ENCODE measurements at places on chromosomes 4 and X.

- DNase-seq = no peak
These were observed 64.4 kb upstream of the STK26 start for GRCh38 chrX:131958724-131959123.

DNA sequence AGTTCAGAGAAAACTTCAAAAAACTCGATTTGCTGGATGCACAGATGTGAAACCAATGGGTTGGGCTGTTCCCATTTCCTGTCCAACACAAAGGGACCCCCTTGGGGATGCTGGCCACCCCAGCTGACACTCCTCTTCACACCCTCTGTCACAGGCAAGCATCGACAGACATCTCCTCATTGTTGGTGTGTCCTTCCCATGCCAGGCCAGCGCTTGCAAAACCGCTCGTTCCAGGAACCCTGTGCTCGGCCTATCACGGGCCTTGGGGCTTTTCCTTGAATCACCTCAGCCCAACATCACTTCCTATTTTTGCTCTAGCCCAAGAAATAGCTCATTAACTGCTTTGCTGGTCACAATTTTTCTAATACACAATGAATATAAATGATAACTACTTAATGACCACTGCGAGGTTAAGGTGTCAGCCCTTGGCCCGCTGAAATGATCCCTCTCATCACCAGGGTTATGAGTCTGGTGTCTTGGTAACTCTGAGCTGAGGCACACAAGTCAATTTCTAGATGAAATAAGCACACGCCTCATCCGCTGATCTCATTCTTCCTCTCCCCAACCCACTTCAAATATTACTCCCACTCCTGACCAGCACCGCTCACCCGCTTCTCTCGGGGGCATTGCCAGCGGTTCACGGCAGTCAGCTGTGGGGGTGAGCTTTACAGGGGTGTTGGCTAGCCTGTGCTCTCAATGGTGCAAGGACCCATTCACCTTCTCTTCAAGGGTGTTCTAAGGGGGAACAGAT, 32.3 kb downstream of the BCOR start:
- no peak for DNase-seq

DNA sequence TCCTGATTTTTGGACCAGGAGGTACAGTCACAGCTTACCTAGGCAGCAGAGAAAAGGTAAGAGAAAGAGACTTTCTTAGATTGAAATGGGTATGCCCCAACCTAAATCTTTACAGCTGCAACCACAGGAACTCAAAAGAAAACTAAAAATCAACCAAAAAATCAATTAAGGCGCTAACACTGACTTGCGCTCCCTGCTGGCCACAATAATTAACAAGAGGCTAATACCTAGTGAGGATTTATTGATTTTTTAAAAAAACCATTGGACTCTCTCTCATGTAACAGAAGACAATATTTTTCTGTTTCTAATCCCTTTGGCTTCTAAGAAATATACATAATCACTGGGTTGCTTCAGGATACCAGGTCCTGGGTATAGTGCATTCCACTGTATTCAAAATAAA, 153.9 kb upstream of the TENM3 start:
- DNase-seq = no peak

- DNase-seq = peak; percentile 11
These were observed 5.2 kb upstream of the TCEANC start for GRCh38 chrX:13647709-13648212.

DNA sequence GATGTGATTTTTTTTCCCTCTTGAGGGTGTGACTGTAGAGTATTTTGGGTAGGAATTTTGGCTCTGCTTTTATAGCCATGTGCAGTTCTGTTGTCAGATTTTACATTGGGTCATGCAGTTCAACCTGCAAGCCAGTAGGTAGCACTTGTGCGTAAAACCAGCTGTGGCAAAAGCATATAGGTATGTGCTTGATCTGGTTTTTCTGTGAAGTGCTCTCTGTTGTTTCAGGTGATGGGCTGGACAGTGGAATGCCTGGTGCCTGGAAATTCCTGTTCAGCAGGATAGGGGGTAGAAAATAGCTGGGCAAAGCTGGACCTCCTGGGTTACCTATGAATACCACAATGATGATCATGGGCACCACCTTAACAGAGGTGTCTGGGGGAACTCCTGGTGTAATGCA, 584.2 kb upstream of the PCDH10 start:
- no peak for DNase-seq

DNA sequence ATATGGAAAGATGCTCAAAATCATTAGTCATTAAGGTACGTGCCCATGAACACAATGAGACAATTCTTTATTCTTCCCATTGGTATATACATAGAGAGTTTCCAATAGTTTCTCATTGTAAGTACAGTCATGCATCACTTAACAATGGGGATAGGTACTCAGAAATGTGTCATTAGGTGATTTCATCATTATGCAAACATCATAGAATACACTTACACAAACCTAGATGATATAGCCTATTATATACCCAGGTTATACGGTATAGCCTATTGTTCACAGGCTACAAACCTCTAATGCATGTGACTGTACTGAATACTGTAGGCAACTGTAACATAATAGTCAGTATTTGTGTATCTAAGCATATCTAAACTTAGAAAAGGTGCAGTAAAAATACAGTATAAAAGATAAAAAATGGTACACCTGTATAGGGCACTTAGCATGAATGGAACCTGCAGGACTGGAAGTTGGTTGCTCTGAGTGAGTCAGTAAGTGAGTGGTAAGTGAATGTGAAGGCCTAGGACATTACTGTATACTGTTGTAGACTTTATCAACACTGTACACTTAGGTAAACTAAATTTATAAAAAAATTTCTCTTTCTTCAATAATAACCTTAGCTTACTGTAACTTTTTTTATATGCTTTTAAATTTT, 49.6 kb downstream of the KLHL13 start:
- DNase-seq = no peak

GRCh38 chr4:142473218-142473959, 372.7 kb downstream of the INPP4B start:
- DNase-seq = no peak

Data from stimulated activated CD8-positive, alpha-beta memory T cell treated with anti-CD3 and anti-CD28 coated beads, Interleukin-2, amount 100 ng/mL, for 1 hour (primary cell).